ENCODE measurements at places on chromosomes 7 and 10. TPM values are rescaled to one million over a fixed set of nuclear protein-coding genes. Genes with fewer than 3 reads are reported as not detected.

EIF3A gene
- 135 TPM for total RNA-seq

GRCh38 chr7:41861642-41862041 lies 158.8 kb upstream of the INHBA start:
- no peak for DNase-seq
- peaks cover 14% of the 10 kb centered on the region for H3K4me1 ChIP-seq
- H3K27ac ChIP-seq: no peak overlapping the region
- no peaks in the 10 kb centered on the region for H3K27me3 ChIP-seq
- H3K4me3 ChIP-seq: no peak overlapping the region
- no peaks in the 10 kb centered on the region for H3K36me3 ChIP-seq

GRCh38 chr10:15069230-15069629 lies 19.3 kb downstream of the ACBD7 start:
- H3K27me3 ChIP-seq: no peaks in the 10 kb centered on the region
- H3K27ac ChIP-seq: no peak overlapping the region
- H3K4me3 ChIP-seq: no peak overlapping the region
- H3K36me3 ChIP-seq: no peaks in the 10 kb centered on the region

- no peak for DNase-seq
- no peak overlapping the region for H3K4me3 ChIP-seq
- no peak overlapping the region for H3K27ac ChIP-seq
These were observed 186.7 kb upstream of the LYZL2 start for GRCh38 chr10:30816159-30816819.

FGF8 gene
- total RNA-seq: not detected

DNA sequence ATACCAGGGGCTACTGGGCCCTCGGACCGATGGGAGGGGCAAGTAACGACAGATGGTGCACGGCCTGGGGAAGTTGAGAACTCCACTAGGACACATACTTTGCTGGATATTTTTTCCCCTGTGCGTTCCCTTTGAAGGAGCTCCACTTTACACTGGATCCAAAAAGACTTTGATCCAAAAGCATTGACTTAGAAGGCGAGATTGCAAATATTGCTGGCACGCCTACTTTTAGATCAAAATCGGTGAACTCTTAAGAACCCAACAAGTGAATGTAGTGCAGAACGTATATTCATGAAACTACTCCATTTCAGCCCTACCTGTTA lies 436 bp upstream of the SLC25A13 start:
- peaks cover 7% of the 10 kb centered on the region for H3K4me1 ChIP-seq
- DNase-seq: no peak
- no peak overlapping the region for H3K27ac ChIP-seq
- no peaks in the 10 kb centered on the region for H3K36me3 ChIP-seq

MICALL2 gene
- total RNA-seq: 30.4 TPM

DNA sequence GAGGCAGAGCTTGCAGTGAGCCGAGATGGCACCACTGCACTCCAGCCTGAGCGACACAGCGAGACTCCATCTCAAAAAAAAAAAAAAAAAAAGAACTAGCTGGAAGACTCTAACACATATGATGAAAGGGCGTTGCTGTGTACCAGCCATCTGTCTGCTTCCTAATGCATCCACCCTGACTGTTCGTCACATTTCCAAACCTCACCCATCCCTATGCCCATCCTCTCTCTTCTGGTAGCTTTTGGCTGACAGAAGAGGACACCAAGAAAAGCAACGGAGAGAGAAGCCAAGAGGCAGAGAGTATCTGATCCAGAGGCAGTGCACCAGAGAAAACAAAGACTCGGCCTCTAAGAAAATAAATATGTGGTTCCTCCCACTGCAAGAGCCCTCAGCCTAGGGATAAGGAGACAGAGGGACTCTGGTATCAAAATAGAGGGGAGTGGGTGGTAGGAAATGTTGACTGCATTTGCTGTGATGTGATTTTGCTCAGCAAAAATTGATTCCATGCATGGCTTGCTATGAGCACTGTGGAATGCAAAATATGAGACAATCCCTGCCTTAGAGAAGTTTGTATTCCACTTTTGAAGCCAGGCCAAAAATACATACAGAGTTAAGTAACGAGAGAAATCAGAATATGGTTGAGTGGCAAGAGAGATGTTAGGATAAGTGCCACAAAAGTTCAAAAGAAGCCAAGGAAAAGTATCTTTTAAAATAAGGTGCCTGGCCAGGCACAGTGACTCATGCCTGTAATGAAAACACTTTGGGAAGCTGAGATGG lies 100.8 kb upstream of the STK17A start:
- no peaks in the 10 kb centered on the region for H3K27me3 ChIP-seq
- peak overlapping the region; percentile 23 for H3K4me3 ChIP-seq
- H3K36me3 ChIP-seq: no peaks in the 10 kb centered on the region
- peaks cover 18% of the 10 kb centered on the region for H3K4me1 ChIP-seq
- peak overlapping the region; percentile 44 for H3K27ac ChIP-seq

DNA sequence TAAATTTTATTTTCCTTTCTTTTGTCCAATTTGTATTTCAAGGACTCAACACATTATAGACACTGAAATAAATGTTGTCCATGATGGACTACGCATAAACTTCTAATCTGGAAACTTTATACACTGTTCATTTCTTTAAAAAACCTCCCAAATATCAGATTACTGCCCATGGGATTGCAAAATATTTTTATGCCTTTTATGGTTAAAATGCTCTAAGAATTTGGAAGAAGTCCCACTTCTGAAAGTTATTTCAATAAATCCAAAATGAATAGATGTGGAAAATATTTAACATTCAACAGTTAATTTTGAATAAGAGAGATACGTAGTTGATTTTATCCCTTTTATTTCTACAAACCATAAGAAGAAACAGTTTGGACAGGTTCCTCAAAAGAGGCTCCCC lies 46.1 kb downstream of the CABCOCO1 start:
- H3K4me1 ChIP-seq: peaks cover 4% of the 10 kb centered on the region
- H3K36me3 ChIP-seq: no peaks in the 10 kb centered on the region
- H3K27me3 ChIP-seq: no peaks in the 10 kb centered on the region
- H3K27ac ChIP-seq: no peak overlapping the region
- no peak for DNase-seq

DNA sequence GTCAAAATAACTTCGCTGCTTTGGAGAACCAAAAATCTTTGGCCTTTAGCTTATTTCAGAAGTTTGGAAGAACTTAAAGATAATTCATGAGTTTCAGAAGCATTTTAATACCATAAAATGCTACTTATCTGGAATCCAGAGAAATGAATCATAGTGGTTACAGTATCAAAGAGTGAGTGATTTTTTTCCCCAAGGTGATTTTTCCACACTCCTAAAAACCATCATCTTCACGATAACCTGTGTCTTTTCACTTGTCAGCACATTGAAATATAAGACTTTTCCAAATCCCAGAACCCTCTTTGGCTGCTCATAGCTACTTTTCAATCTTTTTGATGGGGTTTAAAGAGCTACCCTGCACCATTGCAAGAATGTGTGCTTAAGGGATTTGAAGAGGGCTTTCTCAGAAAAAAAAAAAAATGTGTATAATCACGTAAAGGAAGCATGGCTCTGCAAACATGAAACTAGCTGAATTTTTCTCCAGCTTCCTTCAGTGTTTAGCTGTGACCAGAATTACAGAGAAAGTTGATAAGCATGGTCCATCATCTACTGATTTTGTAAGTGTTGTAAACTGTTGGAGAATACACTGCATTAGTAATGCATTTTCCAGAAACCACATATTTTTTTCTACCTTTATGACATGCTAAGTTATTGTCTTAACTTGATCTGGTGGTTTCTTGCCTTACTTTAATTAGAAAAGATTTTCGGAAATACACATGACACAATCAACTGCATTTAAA lies 134.9 kb downstream of the BICC1 start:
- peak overlapping the region; percentile 76 for H3K27ac ChIP-seq
- no peaks in the 10 kb centered on the region for H3K27me3 ChIP-seq
- no peak overlapping the region for H3K4me3 ChIP-seq
- H3K36me3 ChIP-seq: peaks cover 13% of the 10 kb centered on the region
- DNase-seq: no peak

- peak overlapping the region; percentile 17 for H3K4me3 ChIP-seq
- DNase-seq: peak; percentile 86
- H3K36me3 ChIP-seq: no peaks in the 10 kb centered on the region
- peaks cover 5% of the 10 kb centered on the region for H3K4me1 ChIP-seq
- no peaks in the 10 kb centered on the region for H3K27me3 ChIP-seq
These were observed 55.8 kb upstream of the CDCA7L start for GRCh38 chr7:22001345-22002004.

TACR2 gene
- total RNA-seq: 0.36 TPM

CALHM2 gene
- 54.6 TPM for total RNA-seq

DNA sequence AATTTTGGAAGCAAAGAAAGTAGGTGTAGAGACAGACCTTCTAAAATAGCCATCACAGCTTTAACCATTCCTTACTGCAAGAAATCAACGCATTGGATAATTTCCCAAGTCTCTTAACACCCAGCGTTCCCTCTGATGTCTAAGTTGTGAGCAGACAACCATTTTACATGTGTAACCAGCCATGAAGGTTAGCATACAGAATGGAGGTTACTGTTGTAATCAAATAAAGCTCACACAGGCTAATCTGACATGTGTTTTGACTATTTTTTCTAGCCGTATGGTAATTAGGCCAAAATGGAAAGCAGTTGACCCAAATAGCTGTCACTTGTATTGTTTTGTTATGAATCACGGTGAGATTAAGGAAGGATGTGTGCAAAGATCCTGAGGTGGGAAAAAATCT lies 336.4 kb downstream of the RNLS start:
- H3K4me1 ChIP-seq: peaks cover 39% of the 10 kb centered on the region
- H3K36me3 ChIP-seq: no peaks in the 10 kb centered on the region
- DNase-seq: no peak
- H3K27ac ChIP-seq: no peak overlapping the region
- no peak overlapping the region for H3K4me3 ChIP-seq
- no peaks in the 10 kb centered on the region for H3K27me3 ChIP-seq

Measured in osteoblast (primary cell).